ENCODE measurements at places on chromosomes 6 and 20.

GRCh38 chr20:32449057-32449889 is 91.1 kb downstream of the ASXL1 start:
- DNase-seq = no peak

GRCh38 chr6:75188221-75188925 is 17.5 kb downstream of the COL12A1 start:
- DNase-seq = no peak

DNA sequence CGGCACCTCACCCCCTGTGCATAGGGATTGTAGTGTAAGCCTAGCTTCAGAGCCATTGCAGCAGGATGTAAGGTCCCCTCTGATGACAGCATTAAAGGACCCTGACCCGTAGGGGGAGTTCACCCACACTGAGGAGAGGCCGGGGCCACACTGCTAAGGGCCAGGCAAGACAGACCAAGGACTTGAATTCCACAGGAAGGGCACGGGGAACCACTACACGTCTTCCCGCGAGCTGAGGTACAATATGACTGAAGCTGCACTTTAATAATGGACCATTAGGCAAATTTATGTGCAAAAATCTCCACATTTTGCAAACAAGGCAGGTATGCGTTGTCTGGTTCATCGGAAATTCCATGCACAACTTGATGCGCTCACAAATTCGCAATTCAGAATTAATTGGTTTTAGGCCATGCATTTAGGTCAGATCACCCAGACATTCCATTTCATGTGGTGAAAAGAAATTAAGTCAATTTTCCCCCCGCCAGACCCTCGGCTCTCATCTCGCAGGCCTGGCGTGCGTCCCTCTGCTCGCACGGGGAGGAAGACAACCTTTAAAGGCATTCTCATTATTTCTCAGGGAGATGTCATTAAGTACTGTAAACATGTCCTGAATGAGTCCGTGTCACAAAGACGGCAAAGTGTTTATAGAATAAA is 111.8 kb downstream of the FOXA2 start:
- no peak for DNase-seq

- DNase-seq = no peak
These were observed 493 bp downstream of the CRYBG1 start for GRCh38 chr6:106360989-106361430.

- no peak for DNase-seq
These were observed 1.4 kb downstream of the KIFC1 start for GRCh38 chr6:33392979-33393378.

DNA sequence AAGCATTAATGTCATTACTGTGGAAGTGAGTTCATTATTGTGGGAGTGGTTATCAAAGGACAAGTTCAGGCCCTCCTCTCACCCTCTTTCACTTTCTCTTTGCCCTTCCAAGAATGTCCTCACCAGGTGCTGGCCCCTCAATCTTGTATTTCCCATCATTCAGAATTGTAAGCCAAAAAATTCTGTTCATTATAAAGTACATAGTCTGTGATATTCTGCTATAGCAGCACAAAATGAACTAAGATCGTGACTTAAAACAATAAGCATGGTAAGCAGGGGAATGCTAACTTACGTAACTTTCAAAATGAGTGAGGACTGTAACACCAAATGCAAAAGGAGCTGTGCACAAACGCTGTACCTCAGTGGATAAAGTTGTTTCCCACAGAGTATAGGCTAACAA is 515.7 kb upstream of the BTBD3 start:
- no peak for DNase-seq

- DNase-seq = no peak
These were observed 269.3 kb downstream of the ARHGAP18 start for GRCh38 chr6:129440691-129441090.

- DNase-seq = no peak
These were observed 171.4 kb upstream of the QKI start for GRCh38 chr6:163243083-163243482.

Measured in NCI-H2171 treated with DMSO at 0.1 percent for 48 hours (cell line).